ENCODE measurements at places on chromosomes 4 and X. TPM values are rescaled to one million over a fixed set of nuclear protein-coding genes. Genes with fewer than 3 reads are reported as not detected.

DNA sequence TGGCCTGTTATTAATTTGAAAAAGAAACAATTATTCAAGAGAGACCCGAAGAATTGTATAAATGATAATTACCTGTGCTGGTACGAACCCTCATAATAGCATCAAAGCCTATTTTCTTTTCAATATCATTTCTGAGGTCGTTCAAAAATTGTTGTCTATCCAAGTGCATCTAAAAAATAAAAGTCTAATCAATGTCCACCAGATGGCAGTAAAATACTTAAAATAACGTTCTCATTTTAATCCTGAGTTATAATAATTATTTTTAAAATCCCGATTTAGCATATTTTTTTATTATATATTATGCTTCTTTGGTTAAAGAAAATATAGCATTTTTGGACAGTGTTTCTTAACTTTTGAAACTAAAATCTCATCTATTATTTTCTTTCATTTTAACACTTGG lies 55.7 kb downstream of the METTL14 start:
- DNase-seq = no peak

The PNCK gene
- total RNA-seq = 0.48 TPM

The SOX3 gene
- total RNA-seq = not detected

- no peak for DNase-seq
Observed at GRCh38 chr4:183242291-183242690, 77.8 kb downstream of the CLDN22 start.

The FABP2 gene
- not detected for total RNA-seq

GRCh38 chr4:17708992-17709762 lies 72.2 kb downstream of the FAM184B start:
- no peak for DNase-seq

DNA sequence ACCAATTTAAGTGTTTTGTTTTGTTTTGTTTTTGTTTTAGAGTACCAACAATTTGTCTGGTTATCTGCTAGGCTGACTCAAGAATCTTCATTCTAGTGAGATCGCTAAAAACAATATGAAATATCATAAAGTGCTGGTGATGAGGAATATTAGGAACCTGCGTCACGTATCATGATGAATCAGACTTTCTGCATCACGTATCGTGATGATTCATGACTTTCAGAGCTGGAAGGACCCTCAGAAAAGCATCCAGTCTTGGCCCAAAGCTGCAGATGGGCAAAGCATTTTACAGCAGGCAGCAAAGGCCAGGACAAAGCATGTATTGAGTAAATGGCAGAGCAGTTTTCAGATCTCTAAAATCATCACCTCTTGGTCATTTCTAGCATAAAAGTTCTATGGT lies 278.0 kb upstream of the BOD1L1 start:
- DNase-seq = no peak

DNA sequence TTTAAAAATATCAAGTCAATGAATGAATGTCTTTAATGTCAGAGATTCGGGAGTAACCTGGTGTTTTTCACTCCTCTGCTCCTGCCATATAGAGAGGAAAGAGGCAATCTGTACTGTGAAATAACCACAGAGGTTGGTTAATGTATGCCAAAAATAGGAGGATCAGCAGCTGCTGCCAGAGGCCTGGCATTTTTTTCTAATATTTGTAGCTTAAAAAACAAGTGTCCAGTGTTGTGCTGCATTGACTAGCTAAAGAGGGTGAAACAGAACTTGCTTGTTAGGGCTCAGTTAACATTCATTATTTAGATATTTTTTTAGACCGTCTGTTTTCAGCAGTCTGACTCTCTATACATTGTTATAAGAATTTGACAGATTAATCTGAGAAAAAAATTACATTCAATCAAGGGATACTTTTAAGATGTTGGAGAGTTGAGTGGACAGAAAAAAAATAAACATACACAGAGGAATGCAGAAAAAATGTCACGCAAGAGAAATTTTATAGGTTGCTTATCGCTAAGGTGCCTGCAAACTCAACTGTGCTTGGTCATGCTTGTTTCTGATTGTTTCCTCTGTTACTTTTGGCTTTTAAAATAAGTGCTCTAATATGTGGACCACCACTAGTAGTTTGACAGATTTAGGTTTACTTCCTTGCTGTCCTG lies 392.3 kb upstream of the GALNT7 start:
- DNase-seq = no peak

The FAM114A1 gene
- 109 TPM for total RNA-seq

The VCX gene
- total RNA-seq = not detected

GRCh38 chr4:61820136-61820535 lies 620.0 kb downstream of the ADGRL3 start:
- no peak for DNase-seq

The NOP14 gene
- total RNA-seq = 23.4 TPM

DNA sequence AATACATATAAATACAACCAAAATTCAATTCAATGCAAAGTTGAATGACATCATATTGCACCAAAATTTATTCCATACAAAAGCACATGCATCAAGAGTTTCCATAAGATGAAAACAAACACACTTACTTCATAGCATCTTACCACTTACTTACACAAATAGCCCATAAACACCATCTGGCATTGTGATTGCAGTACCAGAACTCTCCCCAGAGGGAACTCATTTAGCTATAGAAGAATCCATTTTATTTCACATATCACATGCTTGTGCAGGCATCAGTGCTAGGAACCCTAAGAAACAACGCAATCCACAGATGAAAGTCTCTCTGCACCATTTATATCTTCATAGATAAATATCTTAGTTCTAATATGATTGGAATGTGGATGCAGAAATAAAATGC lies 77.9 kb downstream of the SLC7A11 start:
- DNase-seq = no peak

- no peak for DNase-seq
Observed at GRCh38 chrX:69369999-69370398, 134.1 kb upstream of the NALF2 start.

GRCh38 chr4:8648296-8648695 lies 55.7 kb downstream of the CPZ start:
- DNase-seq = no peak

Data from breast epithelium (tissue), 4 donors.